RWPE2 (cell line): ENCODE measurements at places on chromosomes 1 and 21.

- no peak for DNase-seq
These were observed 535.5 kb downstream of the LRRIQ3 start for GRCh38 chr1:73662526-73662925.

DNA sequence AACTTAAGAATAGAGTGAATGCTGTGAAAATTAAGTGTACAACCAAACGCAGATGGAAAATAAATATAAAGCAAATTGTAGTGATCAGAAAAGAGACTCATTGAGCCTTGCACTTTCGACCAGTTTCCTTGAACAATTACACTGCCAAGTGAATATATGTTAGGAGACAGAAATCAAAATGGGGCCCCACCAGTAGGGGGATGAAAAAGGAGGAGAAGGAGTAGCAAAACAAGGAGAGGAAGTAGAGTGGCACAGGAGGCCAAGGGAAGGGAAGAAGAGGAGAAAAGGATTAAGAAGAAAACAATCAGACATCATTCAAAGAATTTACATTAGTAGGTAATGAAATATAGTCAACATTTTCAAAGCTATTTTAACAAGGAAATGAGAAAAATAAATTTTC is 1770.6 kb downstream of the PLA2G4A start:
- DNase-seq: no peak

DNA sequence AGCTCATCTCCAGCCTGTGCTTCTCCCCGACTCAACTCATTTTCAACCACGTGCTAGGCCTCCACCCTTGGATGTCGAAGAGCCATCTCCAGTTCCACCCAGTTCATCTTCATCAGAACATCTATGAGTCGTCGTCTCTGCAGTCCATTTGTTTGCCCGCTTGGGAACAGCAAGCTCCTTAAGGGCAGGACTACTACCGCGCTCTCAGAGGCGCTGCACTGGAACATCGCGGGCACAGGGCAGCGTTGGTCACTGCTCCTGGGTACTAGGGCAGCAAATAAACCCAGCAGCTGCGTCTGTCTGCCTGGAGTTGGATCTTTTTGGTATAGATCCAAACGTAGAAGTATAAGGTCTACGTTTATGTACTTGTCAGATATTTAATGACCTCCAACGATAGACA is 478 bp upstream of the PRDM2 start:
- DNase-seq: no peak

- no peak for DNase-seq
These were observed 191.9 kb downstream of the AK5 start for GRCh38 chr1:77473690-77474089.

DNA sequence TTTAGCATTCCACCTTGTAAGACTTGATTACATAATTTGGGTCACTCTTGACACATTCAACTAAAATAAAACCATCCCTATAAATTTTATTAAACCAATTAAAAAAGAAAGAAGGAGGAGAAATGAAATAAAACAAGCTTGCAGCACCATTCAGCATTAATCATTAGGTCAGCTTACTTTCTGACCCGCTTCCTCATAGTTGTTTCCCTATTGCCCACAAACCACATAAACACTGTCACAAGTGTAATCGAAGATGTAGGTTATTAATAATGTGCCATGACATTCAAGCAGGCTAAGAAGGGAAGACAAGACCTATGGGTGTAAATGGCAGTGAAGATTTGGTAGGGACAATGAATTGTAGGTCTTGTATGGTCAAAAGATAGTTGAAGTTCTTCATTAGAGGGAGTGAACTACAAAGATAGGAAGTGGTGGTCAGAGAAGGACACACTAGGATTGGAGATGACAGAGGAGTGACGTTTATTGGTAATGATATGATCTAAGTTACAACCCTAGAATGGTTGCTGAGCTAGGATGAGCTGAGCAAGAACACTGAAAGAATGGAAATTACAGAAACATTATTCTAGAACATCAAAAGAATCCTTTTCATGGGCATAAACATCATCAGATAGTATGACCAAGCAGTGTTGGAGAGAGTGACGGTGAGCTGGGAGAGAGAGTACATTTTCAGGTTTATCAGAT is 231.5 kb downstream of the KCNT2 start:
- DNase-seq: no peak

DNA sequence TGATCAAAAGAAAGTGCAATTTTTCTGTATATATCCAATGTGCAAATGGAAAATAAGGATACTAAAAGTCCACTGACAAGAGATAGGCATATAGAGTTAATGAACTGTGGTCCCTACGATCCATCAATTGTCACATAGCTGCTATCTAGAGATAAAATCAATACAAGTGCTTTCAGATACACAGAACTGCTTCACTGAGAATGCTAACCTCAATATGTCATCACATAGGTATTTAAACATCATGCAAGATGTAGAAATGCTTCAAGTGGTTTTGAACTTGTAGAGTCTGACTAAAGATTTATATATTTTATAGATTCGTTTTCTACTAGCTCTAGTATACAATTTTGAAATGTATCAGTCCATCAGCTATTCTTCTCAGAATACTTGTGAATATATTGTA is 1604.7 kb downstream of the PLA2G4A start:
- no peak for DNase-seq
